ENCODE measurements at places on chromosomes 3 and 15. TPM values are rescaled to one million over a fixed set of nuclear protein-coding genes. Genes with fewer than 3 reads are reported as not detected.

DNA sequence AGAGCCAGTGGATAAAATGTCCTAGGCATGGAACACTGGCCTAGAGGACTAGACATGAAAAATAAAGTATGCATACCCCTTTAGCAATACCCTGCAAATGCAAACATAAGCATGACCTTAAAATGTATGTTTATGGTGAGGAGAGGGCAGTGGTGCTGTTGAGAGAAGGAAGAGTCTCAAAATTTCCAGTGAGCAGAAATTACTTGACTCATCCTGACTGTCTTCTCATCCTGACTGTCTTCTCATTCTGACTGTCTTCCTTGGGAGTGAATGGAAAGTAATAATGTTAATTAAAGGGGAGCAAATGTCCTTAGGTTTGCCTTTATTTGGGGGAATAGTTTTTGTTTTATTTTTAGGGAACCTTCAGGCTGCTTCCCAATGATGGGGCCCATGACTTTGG is 121.5 kb upstream of the GALNT15 start:
- H3K4me1 ChIP-seq: peaks cover 6% of the 10 kb centered on the region
- H3K4me3 ChIP-seq: no peak overlapping the region
- no peak overlapping the region for H3K27ac ChIP-seq
- H3K27me3 ChIP-seq: no peaks in the 10 kb centered on the region
- no peak for DNase-seq

HYAL1 gene
- polyA plus RNA-seq: not detected

DNA sequence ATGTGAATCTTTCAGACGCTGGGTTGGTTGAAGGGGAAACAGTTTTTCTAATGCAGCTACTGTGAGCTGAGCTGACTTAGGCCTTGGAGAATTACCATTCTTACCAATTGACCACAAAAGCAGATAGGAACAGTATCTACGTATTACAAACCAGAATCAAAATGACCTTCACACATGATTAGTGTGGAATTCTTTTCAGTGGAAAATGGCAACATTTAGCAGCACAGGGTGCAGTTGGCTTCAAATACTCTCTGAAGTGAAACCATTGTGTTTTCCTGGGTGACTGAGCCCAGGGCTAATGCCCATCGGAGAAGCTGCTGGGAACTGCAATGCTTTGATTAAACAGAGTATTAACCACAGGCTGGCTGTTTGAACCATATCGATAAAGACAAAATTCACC is 40.2 kb upstream of the GOLGA8J start:
- H3K36me3 ChIP-seq: no peaks in the 10 kb centered on the region
- no peak for DNase-seq
- no peak overlapping the region for H3K4me3 ChIP-seq
- no peaks in the 10 kb centered on the region for H3K4me1 ChIP-seq

GRCh38 chr3:168534761-168535160 is 439.0 kb upstream of the GOLIM4 start:
- no peak overlapping the region for H3K27ac ChIP-seq
- H3K36me3 ChIP-seq: no peaks in the 10 kb centered on the region
- no peak overlapping the region for H3K4me3 ChIP-seq
- no peak for DNase-seq
- no peaks in the 10 kb centered on the region for H3K27me3 ChIP-seq

SLCO3A1 gene
- polyA plus RNA-seq: not detected

DNA sequence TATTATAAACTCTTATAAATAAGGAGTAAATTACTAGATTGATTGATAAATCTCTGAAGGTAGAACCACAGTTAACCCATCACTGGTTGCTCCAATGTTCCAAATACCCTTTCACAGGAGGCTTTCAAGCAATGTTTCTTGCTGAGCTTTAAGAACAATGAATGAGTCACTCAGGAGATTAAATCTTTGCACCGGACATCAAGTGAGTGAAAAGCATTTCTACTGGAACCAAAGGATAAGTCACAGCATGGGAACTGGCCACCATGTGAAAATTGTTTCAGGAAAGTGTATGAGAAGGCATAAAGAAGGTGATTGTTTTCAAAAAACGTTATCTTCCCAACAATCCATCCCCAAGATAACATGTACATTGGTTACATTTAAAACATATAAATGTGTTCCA is 90.6 kb downstream of the CNTN3 start:
- no peaks in the 10 kb centered on the region for H3K27me3 ChIP-seq
- no peaks in the 10 kb centered on the region for H3K4me1 ChIP-seq
- DNase-seq: no peak
- no peak overlapping the region for H3K4me3 ChIP-seq

DNA sequence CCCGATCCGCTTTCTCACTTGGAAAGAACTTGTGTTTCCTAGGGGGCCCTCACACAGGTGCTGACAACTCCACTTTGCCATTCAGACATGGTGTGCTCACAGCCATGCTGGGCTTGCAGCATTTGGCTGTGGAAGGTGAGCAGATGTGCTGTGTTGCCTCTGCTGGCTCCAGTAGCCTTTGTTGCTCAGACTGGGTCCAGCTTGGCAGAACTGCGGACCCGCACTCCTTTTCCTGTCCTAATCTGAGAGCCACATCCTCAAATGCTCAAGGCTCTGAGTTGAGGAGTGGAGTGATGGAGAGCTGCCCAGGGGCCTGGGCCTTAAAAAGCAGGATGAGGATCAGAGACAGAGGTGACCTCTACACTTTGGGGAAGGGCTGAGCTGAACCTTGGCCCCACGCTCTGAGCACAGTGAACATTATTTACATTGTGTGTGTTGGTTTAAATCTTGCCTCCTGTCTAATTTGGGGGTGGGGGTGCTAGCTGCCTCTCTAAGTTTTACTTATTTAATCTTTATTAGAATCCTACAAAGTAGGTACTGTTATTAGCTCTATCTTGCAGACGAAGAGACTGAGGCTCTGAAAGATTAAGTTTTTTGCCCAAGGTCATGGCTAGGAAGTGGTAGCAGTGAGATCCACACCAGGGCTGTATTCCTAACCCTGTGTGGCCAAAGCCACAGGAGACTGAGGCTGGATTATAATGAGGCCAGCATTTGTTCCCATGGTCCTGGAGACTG is 17.2 kb downstream of the ACOX2 start:
- no peak for DNase-seq
- H3K36me3 ChIP-seq: no peaks in the 10 kb centered on the region
- no peak overlapping the region for H3K4me3 ChIP-seq
- no peaks in the 10 kb centered on the region for H3K27me3 ChIP-seq
- no peak overlapping the region for H3K27ac ChIP-seq

DNA sequence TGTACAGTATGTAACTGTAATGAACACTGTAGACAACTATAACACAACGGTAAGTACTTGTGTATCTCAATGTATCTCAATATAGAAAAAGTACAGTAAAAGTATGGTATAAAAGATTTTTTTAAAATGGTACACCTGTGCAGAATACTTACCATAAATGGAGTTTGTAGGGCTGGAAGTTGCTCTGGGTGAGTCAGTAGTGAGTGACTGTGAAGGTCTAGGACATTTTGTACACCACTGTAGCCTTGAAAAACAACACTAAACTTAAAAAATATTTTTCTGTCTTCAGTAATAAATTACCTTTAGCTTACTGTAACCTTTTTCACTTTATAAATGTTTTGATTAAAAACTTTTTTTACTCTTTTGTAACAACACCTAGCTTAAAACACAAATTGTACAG is 142.9 kb downstream of the ATG7 start:
- H3K27ac ChIP-seq: no peak overlapping the region
- no peaks in the 10 kb centered on the region for H3K27me3 ChIP-seq
- no peak overlapping the region for H3K4me3 ChIP-seq
- no peak for DNase-seq
- peaks cover 5% of the 10 kb centered on the region for H3K4me1 ChIP-seq
